ENCODE measurements at places on chromosomes 3 and 15. TPM values are rescaled to one million over a fixed set of nuclear protein-coding genes. Genes with fewer than 3 reads are reported as not detected.

The GRM2 gene
- 0.03 TPM for total RNA-seq

The TIPIN gene
- total RNA-seq, result 2.8 TPM

The WDR76 gene
- total RNA-seq, result 2.1 TPM

The PRSS50 gene
- 0.11 TPM for total RNA-seq

The ANKRD63 gene
- total RNA-seq, result 0.92 TPM

The ITIH1 gene
- not detected for total RNA-seq

The UPK1B gene
- 0.11 TPM for total RNA-seq

The RASL12 gene
- 23.3 TPM for total RNA-seq

The SLC22A13 gene
- not detected for total RNA-seq

The ZDHHC23 gene
- 4.4 TPM for total RNA-seq

The SLC9C1 gene
- total RNA-seq, result 0.95 TPM

The SLC12A1 gene
- total RNA-seq, result not detected

The LMAN1L gene
- 21.9 TPM for total RNA-seq

The SLC28A2 gene
- total RNA-seq, result not detected

The VPS33B gene
- 4.2 TPM for total RNA-seq

The GOLGA6L4 gene
- total RNA-seq, result 0.57 TPM

The PEAK1 gene
- total RNA-seq, result 66.6 TPM

The GOLGA8J gene
- total RNA-seq, result 0.16 TPM

The FBXW12 gene
- total RNA-seq, result not detected

The GREM1 gene
- total RNA-seq, result not detected

The PAK6 gene
- total RNA-seq, result 10.1 TPM

The SEMA5B gene
- total RNA-seq, result 5.2 TPM

The STARD9 gene
- total RNA-seq, result 7.2 TPM

The TAGLN3 gene
- total RNA-seq, result not detected

The ANKUB1 gene
- total RNA-seq, result not detected

The GOLGA6A gene
- total RNA-seq, result not detected

The PCLAF gene
- 1.1 TPM for total RNA-seq

The IQCF5 gene
- not detected for total RNA-seq

The CCDC39 gene
- not detected for total RNA-seq

The GOLGA8T gene
- 0.65 TPM for total RNA-seq

The ADPRH gene
- total RNA-seq, result 10.1 TPM

The CCDC33 gene
- total RNA-seq, result not detected

The TRIM71 gene
- total RNA-seq, result not detected

The MME gene
- 4.8 TPM for total RNA-seq

The TTLL13 gene
- total RNA-seq, result not detected

The RAB6B gene
- 58.8 TPM for total RNA-seq

The DUOX2 gene
- 0.08 TPM for total RNA-seq

The MST1R gene
- 1.2 TPM for total RNA-seq

The PPARG gene
- total RNA-seq, result 25.7 TPM

The ACAN gene
- not detected for total RNA-seq

The OSBPL10 gene
- 6.6 TPM for total RNA-seq

The CEP63 gene
- 36.7 TPM for total RNA-seq

The OIP5 gene
- total RNA-seq, result 0.51 TPM

The AGTR1 gene
- 2.2 TPM for total RNA-seq

The LPCAT4 gene
- 89.2 TPM for total RNA-seq

The TUSC7 gene
- total RNA-seq, result not detected

The INKA1 gene
- total RNA-seq, result 3.1 TPM

The PIGBOS1 gene
- total RNA-seq, result 7.0 TPM

The DNAJA4 gene
- 125 TPM for total RNA-seq

The EAF2 gene
- total RNA-seq, result 3.3 TPM

The SOX2 gene
- total RNA-seq, result 0.27 TPM

The WDR72 gene
- total RNA-seq, result not detected

The PLSCR2 gene
- not detected for total RNA-seq

The GABRR3 gene
- total RNA-seq, result not detected

The PATL2 gene
- total RNA-seq, result 3.3 TPM

The CNTN3 gene
- total RNA-seq, result 3.4 TPM

The POU1F1 gene
- total RNA-seq, result not detected

All from Right ventricle myocardium inferior (tissue), 1 donor.